ENCODE measurements at places on chromosomes 1 and 21.

DNA sequence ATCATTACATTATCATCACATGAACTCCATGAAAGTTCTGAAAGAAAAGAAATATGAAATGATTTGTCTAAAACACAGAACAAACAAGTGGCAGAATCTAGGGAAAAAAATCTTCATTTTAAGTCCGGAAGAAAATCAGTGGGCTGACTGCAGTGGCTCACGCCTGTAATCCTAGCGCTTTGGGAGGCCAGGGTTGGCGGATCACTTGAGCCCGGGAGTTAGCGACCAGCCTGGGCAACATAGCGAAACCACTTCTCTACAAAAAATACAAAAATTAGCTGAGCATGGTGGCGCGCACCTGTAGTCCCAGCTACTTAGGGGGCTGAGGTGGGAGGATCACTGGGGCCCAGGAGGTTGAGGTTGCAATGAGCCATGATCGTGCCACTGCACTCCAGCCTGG, 4.8 kb downstream of the FOXJ3 start:
- no peak for DNase-seq

DNA sequence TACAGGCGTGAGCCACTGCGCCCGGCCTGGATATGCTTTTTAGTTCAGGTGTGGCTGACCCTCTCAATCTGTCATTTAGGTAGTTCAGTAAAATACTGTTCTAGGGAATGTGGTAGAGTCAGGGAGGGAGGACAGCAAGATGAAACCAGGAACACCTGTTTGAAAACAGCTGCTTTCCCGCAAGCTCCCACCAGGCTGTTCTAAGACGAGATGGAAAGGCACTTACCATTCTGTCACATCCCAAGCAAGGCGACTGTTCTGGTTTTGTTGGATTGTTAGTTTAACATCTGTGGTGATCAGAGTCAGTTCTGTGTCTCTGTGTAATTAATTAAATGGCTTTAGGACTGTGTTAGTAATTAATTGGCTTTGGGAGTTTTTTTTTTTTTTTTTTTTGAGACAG, 2.9 kb downstream of the CHAF1B start:
- no peak for DNase-seq

DNA sequence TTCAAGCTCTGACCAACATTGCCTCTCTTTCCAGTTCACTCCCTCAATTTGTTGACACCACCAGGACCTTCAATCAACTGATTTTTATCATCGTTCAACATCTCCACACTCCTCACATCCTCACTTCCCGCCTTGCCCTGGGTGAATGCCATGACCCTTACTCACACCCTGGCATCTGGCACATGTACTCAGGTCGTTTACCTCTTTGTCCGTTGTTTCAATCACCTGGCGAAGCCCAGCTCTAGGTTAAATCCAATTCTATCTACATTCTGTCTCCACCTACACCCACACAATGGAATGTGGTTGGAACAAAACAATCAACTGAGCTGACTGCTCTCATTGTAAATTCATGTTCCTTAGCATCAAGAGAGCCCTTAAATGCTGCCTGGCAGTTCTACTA, 24.2 kb upstream of the TBX15 start:
- no peak for DNase-seq

GRCh38 chr1:48960320-48960719, 183.6 kb upstream of the BEND5 start:
- DNase-seq = no peak

GRCh38 chr1:87705233-87705632, 376.6 kb downstream of the LMO4 start:
- no peak for DNase-seq

DNA sequence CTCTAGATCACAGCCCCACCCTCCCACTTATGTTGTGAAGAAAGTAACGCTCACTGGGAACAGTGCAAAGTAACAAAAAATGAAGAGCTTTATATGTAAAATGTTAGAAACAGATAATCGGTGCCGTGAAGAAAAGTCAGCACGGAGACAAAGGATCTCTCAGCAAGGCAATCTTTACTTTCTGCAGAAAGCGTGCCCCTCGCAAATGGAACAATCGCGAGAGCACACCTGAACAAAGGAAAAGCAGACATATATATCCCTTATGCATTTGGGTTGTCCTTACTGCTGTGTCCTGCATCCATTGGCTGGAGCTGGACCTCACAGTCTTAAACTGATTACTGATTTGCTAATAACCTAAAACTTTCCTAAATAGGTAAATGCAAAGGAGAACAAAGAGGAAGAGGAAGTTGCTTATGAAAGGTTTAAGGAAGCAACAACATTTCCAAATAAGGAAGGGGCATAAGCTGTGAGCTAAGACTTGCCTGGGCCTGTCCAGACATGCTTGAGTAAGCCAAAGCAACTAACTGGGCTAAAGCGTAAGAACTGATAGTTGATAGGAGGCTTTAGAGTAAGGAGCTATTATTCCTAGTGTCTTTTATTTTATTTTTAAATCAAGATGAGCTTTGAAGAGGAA, 89.7 kb downstream of the GTF2B start:
- DNase-seq = no peak

DNA sequence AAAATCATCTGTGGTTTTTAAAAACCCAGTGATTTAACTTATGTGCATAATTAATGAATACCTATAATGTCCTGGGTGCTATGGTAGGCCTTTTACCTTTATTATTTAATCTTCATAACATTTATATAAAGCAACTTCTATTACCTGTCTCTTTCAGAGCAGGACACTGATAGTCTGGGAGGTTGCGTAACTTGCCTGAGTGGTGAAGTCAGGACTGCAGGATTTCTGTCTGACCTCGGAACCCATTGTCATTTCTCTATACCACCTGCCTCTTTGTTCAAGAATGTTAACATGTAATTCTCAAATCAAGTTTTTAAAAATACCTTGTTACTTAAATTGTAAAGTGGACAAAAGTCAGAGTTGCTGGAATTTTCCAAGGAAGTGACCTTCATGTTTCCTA, 41.0 kb upstream of the BACH1 start:
- DNase-seq = no peak

DNA sequence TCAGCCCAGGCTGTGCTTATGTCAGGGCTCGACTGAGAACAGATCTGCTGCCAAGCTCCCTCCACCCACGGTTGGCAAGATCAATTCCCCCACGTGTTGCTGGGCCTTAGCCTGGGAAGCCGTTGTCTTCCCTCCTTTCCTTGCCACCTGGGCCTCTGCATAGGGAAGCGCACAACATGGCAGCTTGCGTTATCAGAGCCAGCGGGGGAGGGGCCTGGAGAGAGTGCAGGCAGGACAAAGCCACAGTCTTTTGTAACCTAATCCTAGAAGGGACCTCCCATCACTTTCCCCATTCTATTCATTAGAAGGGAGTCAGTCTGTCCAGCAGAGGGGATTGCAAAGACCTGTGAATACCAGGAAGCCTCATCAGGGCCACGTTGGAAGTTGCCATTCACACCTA, 17.0 kb upstream of the IGSF21 start:
- peak; percentile 44 for DNase-seq

DNA sequence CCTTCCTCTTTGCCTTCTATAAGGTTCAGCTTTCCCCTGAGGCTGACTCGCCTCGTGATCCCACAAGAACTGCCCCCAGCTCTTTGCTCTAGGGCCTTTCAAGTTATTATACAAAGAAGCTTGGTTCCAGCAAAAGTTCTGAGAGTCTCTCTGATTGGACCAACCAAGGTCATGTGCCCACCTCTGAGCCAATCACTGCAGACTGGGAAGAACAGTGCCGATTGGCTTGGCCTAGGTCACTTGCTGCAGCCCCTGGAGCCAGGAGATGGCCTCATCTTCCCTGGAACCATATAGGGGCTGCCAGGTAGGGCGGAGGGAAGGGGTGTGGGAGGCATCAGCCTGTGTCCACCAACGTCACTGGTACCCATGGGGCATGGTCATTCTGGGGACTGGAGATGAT, 22.8 kb downstream of the TAS1R2 start:
- no peak for DNase-seq

GRCh38 chr1:183673605-183674323, 20.6 kb upstream of the APOBEC4 start:
- DNase-seq = no peak

All from NCI-H1436 treated with DMSO at 0.1 percent for 48 hours (cell line).